ENCODE measurements at places on chromosomes 7 and 10.

DNA sequence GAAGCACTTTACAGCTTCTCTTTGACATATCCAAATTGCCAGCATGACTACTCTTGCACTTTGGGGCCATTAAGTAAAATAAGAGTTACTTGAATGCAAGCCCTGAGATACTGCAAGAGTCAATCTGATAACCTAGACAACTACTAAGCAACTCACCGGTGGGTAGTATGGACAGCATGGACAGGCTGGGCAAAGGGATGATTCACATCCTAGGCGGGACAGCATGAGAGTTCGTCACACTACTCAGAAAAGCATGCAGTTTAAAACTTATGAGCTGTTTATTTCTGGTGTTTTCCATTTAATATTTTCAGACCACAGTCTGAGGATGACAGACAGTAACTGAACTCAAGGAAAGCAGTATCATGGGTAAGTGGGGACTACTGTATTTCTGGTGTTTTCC, 84.0 kb downstream of the ORC5 start:
- no peak for DNase-seq

- no peak for DNase-seq
Observed at GRCh38 chr7:69674701-69675182, 76.5 kb downstream of the AUTS2 start.

DNA sequence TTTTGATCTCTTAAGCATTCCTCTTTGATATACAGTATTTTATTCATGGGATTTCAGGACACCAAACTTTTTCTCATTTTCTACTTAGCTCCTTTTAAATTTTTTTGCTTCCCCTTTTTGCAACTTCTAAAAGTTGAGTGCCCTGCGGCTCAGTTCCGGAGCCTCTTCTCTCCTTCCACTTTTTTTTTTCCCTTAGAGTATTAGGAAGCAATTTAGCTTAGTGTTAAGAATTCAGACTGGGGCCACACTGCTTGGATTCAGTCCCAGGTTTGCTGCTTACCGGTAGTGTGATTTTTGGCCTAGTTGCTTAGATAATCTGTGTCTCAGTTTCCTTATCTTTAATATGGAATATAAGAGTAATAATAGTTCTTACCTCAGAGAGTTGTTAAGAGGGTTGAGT, 3.4 kb downstream of the STAM start:
- DNase-seq: no peak

GRCh38 chr7:106119719-106120118, 7.6 kb upstream of the SYPL1 start:
- DNase-seq: no peak

DNA sequence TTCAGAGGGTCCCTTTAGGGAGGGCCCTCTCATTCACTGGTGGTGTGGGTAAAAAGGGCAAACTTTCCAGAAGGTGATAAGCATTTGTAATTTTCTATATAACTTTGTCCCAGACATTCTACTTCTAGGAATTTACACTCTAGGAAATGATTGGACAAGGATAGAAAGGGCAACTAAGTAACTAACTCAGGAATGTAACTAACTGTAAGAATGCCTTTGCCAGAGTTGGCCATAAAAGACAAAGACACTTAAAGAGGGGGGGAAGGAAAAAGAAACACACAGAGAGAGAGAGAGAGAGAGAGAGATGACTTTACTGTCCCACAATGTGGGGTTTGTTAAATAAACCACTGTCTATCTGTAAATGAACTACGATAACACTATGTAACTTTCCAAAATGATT, 38.5 kb upstream of the ITPRID1 start:
- DNase-seq: no peak

DNA sequence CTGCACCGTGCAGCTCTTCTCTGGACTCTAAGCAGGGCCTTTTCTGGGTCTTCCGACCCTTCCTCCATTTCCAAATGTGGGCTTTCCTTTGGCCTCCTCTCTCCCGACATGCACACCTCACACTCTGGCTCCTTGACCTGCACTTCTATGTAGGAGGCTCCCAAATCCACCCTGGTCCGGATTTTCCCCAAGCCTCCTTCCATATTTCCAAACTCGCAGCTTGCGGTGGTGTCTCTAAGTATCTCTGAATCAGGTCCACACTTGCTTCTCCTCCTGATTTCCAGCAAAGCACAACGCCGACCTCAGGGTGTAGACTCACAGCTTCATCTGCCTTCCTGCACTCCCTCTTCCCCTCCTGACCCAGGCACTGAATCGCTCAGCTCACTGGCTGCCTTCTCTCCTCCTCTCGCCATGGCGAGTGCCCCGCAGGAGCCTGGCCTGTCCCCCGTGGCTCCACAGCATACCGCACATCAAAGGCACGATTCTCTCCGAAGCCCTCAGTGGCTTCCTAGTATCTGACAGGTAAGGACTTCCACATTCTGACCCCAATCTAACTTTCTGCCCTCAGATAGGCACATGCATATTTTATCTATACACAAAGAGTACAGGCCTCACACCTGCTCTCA, 27.8 kb downstream of the DIP2C start:
- DNase-seq: no peak

DNA sequence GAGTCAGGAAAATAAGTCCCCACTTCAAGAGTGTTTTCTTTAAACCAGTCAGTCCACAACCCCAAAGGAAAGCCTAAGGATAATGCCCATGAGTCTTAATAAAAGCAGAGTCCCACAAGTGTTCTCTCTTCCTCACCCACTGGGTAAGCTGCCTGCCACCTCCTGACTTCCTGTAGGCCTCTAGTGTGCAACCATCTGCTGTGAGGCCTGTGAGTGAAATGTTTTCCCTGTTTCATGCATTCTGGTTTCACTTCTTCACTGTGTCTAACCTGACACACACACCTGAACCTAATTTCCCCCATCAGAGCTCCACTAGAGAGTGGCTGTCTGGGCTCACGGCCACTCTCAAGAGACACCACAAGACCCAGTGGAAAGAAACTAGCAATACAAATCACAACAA, 38.9 kb upstream of the GDF10 start:
- DNase-seq: no peak

- no peak for DNase-seq
Observed at GRCh38 chr7:24972991-24973390, 7.0 kb downstream of the OSBPL3 start.

GRCh38 chr10:74913377-74913979, 87.1 kb downstream of the KAT6B start:
- no peak for DNase-seq

All from stimulated activated CD8-positive, alpha-beta memory T cell treated with anti-CD3 and anti-CD28 coated beads, Interleukin-15, amount 100 ng/mL, for 1 hour (primary cell).